Cortex of kidney (tissue), 1 donor: ENCODE measurements at places on chromosomes 1 and 21.

GRCh38 chr1:180925471-180926051, 12.9 kb downstream of the KIAA1614 start:
- no peak for DNase-seq

DNA sequence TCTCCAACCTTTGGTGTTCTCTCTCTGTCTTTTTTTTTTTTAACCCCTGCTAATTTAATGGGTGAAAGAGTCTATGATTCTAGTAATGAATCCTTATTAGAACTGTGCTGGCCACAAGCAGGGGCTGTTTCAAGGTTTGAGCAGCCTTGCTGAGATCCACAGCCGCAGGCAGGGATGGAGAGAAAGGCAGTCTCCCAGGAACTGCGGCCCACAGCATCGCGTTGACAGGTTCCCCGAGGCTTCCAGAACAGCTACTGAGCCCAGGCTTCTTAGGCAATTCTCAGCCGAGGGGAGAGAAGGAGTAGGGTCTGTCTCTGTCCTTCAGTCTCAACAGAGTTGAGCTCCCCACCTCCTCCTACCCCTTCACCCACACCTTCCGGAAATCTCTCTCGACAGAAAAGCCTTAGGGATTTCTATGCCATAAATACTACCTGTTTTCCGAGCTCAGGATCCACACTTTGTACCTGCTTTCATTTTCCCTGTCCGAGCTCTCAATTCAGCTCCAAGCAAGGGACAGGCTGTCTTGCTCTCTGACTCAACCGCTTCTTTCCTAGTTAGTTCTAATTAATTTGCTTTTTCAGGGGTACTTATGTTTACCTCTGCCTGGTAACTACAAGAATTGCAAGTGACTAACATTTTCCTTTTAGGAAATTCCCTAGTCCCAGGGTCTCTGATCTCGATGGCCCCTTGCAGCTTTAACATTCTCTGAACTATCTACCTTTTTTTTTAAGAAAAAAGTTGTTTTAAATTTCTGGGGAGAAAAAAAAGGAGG, 6.7 kb upstream of the CASZ1 start:
- DNase-seq: no peak

DNA sequence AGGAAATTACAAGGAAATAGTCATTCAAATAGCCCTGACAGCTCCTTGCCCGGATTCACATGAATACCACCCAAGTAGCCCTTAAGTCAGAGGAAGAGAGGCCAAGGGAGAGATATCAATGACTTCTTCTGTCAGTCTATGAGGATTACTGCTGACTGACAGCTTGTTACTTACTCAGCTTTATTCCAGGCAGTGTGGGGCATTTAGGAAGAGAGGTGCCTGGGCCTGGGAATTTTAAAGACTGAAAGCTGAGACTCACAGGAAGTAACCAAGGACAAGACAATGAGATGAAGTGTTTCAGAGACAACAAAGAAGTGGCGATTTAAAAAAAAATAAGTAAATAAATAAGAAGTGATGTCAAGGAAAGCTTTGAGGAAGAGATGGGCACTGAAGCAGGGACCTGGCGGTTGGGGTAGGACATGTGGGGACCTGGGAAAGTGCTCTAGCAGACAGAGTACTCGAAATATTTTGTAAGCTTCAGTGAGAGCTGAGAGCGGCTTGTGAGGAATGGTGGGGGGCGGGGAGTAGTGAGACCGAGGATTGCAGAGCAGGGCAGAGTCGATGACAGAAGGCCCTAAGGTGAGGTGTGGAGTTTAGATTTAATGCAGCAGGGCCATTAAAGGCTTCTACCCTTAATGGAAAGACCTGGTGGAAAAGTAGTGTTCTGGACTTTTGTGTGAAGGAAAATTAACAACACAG, 58.9 kb downstream of the ST3GAL3 start:
- DNase-seq: no peak

DNA sequence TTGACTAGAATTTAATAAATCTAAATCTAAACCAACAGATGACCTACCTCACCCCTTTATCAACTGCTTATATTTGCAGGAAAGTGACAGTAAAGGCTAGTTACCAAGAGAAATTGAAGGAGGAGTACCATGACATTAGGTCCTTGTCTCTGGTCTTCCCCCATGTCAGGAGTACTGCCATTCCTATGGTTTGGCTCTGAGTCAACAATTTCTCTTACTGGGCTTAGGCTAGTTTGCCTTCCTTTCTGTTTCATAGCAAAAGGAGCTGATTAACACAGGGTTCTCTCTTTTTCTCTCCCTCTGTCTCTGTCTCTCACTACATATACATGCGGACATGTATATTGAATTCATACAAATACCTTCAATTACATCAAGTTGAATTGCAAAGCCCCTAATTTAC, 579.9 kb downstream of the DPYD start:
- DNase-seq: no peak

- no peak for DNase-seq
Measured at GRCh38 chr1:235712812-235713211, 63.2 kb upstream of the GNG4 start.

DNA sequence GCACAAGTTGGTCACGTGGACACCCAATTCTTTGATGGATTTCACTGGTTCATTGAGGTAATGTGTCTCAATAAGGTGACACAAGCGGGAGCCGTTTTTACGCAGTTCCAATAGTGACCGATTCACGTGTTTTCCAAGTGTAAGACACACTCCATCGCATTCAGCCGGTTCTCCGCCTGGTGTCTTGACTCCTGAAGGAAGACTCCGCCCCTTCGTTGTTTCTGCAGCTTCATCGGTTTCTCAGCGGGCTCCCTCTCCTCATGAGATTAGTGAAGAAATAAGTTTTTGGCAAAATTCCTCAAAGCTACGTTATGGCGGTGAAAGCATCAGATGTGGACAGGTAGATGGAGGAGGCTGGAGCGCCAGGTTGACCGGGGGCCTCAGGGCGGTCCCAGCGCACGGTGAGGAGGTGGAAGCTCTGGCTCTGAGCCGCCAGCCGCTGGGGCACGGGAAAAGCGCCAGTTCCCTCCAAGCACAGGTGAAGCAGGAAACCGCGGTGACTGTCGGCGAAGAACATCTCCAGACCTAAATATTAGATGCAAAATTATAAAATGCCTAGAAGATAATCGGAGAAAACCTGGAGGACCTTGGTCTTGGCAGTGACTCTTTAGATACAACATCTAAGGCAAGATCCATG, 21.0 kb downstream of the CD2 start:
- no peak for DNase-seq

DNA sequence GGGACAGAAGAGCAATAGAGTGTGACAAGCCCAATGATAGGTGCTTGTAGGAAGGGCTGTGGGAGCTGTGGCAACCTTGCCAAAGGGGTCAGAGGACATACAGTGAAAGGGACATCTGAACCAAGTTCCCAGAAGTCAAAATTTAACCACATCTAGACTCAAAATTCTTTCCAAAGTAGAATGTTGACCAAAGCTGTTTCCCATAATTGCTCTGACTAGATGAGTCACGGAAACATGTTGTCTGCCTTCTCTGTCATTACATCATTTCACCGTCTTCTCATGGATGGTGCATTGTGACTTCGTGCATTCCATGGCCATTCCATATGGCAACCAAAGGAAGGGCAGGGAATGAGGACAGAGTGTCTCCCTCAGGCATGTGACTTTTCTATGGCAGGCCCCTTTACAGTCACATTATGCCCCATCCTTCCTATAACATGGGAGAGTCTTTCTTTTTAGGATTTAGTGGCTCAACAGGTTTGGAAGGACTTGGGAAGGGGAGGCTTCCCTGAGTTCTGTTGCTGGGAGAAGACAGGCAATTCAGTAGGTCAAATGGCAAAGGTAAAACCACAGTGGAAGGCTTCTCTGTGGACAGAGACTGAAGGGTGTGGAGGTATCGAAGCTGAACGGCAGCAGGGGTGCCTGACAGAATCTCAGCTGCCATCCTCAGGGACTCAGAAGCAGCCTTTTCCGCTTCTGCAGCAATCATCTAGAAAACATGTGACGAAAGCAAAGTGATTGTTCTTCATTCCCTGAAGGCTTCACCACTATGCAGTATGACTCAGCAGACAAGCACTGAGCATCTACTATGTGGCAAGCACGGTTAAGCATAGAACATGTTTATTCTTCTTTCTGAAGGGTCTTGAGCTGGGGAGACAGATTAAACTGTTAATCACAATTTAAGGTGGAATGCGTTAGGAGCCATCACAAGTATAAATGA, 24.7 kb downstream of the NPHS2 start:
- DNase-seq: no peak

DNA sequence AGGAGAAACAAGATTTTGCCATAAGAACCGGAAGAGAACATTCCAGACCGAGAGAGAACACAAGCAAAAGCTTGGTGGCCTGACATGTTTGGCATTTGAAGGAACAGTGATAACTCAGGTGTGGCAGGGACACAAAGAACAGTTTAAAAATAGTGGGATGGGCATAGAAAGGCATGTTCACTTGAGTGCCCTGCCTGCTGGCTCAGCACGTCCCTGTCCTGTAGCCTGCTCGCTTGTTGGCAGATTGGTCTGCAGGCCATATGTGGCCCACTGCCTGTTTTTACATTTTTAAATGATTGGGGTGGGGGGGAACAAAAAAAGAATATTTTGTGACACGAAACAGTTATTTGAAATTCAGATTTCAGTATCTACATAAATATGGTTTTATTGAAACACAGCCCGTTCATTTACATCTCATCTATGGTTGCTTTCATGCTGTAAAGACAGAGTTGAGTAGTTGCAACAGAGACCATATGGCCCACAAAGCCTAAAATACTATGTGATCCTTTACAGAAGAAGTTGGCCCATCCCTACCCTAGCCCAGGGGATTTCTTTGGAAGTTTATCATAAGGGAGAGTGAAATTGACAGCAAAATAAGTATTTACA, 100.7 kb downstream of the RGL1 start:
- DNase-seq: no peak

DNA sequence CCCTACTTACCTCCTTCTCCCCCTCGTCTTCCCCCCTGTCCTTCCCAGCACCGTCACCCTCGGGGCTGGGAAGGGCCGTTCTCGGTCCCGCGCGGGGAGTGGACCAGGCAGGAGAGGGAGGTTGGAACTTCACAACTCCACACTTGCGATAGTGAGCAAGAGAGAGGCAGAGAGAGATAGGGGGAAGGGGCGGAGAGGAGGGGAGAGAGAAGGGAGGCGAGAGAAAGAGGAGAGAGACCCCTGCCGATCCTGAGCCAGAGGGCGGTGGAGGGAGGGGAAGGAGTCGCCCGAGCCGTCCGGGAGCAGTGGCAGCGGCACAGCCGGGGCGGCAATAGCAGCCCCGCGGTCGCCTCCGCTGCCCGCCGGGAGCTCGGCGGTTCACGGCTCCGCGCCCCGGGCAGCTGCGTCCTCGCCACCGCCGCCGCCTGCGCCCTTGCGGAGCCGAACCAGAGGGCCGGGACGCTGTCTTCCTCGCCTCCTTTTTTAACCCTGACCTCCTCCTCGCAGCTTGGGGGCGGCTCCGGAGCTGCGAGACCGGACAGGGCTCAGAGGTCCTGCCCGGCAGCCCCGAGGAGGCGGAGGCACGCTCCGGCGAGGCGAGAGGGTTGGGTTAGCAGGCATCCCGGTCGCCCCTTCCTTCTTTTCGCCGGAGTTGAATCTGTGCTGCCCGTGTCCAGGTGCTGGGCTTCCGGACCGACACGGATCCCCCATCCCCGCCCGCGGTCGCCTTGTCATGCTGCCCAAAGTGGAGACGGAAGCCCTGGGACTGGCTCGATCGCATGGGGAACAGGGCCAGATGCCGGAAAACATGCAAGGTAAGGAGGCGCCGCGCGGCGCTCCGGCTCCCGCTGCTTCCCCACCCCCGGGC, 11.7 kb downstream of the NR5A2 start:
- DNase-seq: no peak

- no peak for DNase-seq
Measured at GRCh38 chr1:7526196-7526866, 244.8 kb upstream of the VAMP3 start.

DNA sequence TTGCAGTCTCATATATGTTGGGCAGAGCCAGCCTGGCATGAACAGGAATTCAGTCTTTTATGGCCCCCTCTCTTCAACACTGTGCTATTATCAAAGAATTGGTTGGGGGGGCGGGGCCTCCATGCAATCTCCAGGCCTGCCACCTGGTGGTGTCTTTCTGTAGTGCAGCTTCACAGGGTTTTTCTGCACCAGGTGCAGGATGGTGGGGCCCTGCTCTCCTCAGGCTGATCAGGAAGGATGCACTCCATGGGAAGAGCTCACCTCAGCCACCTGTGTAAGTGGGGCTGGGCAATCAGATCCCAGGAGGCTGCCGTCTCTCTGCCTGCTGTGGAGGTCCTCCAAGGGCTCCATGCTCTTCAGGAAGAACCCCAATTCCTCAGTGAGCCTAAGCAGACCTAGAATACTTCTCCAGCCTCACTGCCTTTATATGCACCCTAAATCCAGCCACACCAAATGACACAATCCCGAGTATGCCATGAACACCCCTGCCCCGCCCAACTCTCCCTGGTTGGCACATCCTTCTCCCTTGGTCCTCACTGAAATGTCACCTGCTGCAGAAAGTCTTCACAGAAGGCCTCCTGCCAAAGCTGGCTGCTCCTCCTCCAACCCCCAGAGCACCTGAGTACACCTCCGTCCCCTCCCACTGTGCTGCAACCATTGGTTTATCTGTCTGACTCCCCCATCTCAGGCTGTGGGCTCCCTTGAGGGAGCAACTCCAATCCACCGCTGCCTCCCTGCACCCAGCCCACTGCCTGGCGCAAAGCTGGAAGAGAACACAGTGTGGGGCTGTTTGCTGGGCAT, 16.5 kb downstream of the STK40 start:
- DNase-seq: no peak

- no peak for DNase-seq
Measured at GRCh38 chr21:45224189-45224938, 63.3 kb downstream of the POFUT2 start.

GRCh38 chr1:66492424-66492823, 41.5 kb upstream of the SGIP1 start:
- DNase-seq: no peak

DNA sequence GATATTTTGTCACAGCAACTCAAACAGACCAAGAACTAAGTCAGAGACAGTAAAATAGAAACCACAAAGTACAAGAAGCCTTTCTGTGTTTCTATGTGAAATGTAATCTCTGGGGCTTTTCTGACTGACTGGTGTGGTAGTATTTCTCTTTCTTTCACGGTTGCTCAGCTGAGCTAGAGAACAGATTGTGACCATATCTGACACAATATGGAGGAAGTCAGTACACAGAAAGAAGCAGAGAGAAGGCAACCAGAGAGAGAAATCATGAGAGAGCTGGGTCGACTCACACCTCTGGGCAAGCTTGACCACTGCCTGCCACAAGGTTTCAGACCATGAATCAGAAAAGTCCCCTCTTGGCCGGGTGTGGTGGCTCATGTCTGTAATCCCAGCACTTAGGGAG, 208.9 kb upstream of the GREM2 start:
- no peak for DNase-seq

DNA sequence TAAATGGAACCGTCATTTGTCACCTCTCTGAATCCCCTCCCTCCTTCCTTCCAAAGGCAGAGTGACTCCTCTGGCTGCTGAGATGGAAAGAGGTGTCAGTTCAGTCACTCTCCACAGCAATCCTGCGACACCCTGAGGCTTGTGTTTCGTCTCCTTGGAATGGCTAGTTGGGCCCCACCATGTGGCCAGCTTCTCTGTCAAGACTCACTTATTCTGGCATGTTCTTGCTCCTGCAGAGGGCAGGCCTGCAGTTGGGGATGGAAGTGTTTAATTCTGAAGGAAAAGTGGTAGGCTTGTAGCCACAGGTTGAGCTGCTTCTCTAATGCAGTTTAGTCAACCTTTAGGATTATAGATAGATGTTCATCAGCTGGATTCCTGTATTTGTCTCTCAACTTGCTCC, 149.6 kb downstream of the LMO4 start:
- no peak for DNase-seq
